ENCODE measurements at places on chromosomes 7 and 10. TPM values are rescaled to one million over a fixed set of nuclear protein-coding genes. Genes with fewer than 3 reads are reported as not detected.
A peak's percentile ranks its signal among the peaks of the same experiment; 100 is the strongest.

DNA sequence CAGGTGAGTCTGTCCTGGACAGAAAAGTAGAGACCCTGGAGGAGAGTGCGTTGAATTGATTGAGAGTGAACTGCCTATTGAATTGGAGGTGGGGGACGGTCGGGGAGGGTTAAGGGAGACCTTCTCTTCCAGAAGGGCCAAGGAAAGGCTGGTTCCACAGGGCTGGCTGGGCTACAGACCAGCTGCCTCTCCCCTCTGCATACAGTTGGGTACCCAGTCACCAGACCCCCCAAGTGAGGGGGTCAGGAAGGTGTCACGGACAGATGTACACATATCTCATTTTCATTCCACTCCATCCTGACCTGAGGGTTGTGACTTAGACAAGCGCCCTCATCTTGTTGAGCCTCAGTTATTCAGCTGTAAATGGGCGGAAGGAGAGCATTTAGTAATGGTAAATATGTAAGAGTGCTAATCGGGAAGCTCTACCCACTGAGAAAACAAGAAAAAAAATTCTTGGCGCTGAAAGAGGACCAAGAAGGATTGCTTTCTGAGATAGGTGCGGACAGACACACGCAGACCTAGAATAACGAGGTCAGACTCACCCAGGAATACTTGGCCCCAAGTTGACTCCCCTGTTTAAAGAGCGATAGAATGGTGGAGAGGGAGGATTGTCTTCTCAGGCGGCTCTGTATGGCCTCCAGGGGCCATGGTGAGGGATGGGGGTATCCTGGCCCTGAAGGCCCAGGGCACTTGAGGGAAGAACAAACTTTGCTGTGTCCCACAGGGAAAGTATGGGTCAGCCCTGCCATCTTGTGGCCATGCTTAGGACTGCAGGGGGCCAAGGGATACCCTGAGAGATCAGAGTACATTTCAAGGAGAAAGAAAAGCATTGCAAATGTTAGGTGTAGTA lies 7.2 kb upstream of the MBL2 start:
- H3K4me3 ChIP-seq, result no peak overlapping the region
- peak; percentile 69 for DNase-seq
- no peak overlapping the region for H3K27ac ChIP-seq
- H3K36me3 ChIP-seq, result no peaks in the 10 kb centered on the region
- no peaks in the 10 kb centered on the region for H3K4me1 ChIP-seq

DNA sequence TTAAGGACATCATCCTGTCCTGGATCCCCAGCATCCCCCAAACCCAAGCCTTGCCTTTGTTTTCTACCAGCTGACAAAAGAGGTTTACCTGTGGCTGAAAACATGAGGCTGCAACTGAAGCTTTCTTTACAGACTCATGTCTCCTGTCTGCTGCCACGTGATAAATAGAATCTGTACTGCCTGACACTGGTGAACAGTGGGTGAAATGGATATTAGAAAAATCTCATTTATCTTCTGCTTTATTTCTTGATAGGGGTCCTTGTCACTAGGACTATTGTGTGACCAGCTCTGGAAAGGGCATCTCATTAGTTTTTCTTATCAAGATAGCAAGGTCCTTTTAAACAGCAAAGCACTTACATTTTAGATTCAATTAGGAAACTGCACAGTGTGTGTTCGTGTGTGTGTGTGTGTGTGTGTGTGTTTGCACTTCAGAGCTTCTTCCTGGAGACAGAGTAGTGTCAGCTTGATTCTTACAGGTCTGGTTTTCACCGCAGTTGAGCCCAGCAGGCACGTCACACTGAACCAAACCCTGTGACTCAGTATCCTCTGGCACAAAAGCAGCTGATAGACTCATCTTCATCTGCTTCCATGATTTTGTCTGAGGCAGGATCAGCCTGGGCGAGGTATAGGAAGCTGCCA lies 373.5 kb upstream of the CELF2 start:
- DNase-seq, result peak; percentile 92
- peaks cover 11% of the 10 kb centered on the region for H3K4me1 ChIP-seq
- H3K27me3 ChIP-seq, result no peaks in the 10 kb centered on the region
- H3K4me3 ChIP-seq, result no peak overlapping the region
- H3K27ac ChIP-seq, result peak overlapping the region; percentile 9
- H3K36me3 ChIP-seq, result no peaks in the 10 kb centered on the region

DNA sequence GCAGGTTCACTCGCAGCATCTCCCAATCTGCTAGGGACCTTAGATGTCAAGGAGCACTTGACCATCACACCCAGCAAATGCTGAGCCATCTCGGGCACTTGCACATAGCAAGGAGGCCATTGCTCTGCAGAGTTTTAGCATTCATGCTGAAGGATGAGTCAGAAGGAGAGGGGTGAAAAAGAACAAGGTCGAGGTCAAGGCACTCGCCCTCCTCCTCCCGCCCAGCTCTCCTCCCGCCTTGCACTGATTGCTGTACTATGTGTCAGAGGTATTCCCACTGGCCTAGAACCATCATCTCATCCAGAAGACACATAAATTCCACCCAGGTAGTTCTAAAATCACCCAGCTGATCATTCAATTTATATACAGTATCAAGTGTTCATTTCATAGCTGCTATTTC lies 255.1 kb upstream of the SP4 start:
- H3K4me1 ChIP-seq, result no peaks in the 10 kb centered on the region
- no peaks in the 10 kb centered on the region for H3K36me3 ChIP-seq
- DNase-seq, result no peak
- no peak overlapping the region for H3K4me3 ChIP-seq
- no peaks in the 10 kb centered on the region for H3K27me3 ChIP-seq
- no peak overlapping the region for H3K27ac ChIP-seq

- H3K36me3 ChIP-seq, result no peaks in the 10 kb centered on the region
- peak; percentile 36 for DNase-seq
- H3K27me3 ChIP-seq, result peaks cover 70% of the 10 kb centered on the region
- no peak overlapping the region for H3K27ac ChIP-seq
These were observed 1.3 kb downstream of the CYP26C1 start for GRCh38 chr10:93061594-93062513.

DNA sequence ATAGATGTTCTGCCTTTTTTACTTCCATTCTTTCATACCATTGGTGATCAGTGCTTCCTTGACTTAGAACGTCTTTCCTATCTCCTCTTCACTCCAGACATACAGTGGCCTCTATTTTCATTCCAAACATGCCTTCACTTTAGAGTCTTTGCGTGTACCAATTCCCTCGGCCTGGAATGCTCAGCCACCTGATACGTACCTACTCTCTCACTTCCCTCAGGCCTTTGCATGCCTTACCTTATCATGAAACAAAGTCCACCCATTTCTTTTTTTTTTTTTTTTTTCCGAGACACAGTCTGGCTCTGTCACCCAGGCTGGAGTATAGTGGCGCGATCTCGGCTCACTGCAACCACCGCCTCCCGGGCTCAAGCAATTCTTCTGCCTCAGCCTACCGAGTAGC lies 2.2 kb upstream of the CCNJ start:
- H3K4me3 ChIP-seq, result no peak overlapping the region
- DNase-seq, result no peak
- H3K27me3 ChIP-seq, result no peaks in the 10 kb centered on the region
- peaks cover 11% of the 10 kb centered on the region for H3K4me1 ChIP-seq
- H3K27ac ChIP-seq, result no peak overlapping the region

DNA sequence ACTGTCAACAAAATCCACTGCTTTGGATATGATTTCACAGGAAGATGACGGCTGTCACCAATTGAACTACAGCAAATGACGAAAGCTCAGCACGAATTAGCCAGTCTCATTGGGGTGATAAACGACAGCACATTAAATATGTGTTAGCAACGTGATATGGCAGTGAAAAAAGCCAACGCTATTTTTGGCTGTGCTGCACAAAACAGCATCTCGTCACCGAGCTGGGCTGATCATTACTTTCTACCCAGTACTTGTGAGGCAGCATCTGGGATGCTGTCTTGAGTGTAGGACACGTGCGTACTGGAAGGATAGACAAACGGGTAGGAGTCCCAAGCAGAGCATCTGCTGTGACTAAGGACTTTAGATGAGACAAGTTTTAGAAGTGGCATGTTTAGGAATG lies 138.3 kb downstream of the EXOC4 start:
- H3K36me3 ChIP-seq, result no peaks in the 10 kb centered on the region
- no peak for DNase-seq
- no peak overlapping the region for H3K4me3 ChIP-seq

DNA sequence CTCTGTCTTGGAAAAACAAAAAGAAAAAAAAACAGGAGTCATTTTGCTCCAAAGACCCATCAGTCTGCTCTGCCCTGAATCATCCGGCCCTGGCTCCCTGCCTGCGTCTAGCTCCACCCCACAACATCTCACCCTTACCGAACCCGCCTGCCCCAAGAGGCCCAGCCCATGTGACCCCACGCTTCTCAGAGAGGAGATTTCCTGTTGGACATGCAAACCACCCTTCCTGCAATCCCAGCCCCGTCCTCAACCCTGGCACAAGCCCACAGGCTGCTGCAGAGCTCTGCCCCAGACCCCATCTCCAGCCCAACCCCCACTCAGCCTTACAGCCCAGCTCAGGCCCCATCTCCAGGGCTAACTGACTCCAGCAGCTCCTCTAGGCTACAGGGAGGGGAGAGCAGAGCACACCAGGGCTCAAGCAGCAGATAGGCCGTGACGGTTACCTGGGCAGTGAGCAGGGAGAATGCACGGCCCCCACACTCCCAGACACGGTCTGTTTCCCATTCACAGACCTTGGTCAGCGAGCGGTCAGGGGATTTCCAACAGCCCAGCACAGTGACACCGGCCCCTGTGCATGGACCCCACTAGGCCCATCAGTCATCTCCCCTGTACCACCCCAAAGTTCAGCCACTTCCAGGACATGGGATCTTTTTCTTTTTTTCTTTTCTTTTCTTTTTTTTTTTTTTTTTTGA lies 69.9 kb upstream of the GTF2I start:
- peak overlapping the region; percentile 13 for H3K4me3 ChIP-seq
- H3K27ac ChIP-seq, result peak overlapping the region; percentile 76
- peak; percentile 94 for DNase-seq
- H3K36me3 ChIP-seq, result no peaks in the 10 kb centered on the region
- H3K27me3 ChIP-seq, result no peaks in the 10 kb centered on the region
- H3K4me1 ChIP-seq, result peaks cover 11% of the 10 kb centered on the region

DNA sequence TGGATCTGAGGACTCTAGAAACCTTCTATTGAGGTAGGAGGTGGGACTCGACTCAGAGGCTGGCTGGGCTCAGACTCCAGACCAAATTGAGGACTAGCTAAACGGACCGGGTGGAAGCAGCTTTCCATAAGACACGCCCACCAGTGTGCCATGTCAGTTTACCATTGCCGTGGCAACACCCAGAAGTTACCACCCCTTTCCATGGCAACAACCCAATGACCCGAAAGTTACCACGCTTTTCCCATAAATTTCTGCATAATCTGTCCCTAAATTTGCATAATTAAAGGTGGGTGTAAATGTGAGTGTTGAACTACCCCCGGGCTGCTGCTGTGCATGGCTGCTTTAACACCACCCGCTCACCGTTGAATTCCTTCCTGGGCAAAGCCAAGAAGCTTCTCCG lies 58.9 kb downstream of the MICALL2 start:
- H3K4me1 ChIP-seq, result no peaks in the 10 kb centered on the region
- no peaks in the 10 kb centered on the region for H3K36me3 ChIP-seq
- no peak overlapping the region for H3K27ac ChIP-seq
- H3K4me3 ChIP-seq, result no peak overlapping the region
- DNase-seq, result no peak
- H3K27me3 ChIP-seq, result peaks cover 59% of the 10 kb centered on the region

GRCh38 chr7:107186240-107186639 lies 17.4 kb downstream of the HBP1 start:
- no peaks in the 10 kb centered on the region for H3K4me1 ChIP-seq
- peak; percentile 39 for DNase-seq
- H3K27me3 ChIP-seq, result no peaks in the 10 kb centered on the region
- H3K4me3 ChIP-seq, result no peak overlapping the region
- H3K36me3 ChIP-seq, result peaks cover 75% of the 10 kb centered on the region

The RAB19 gene
- total RNA-seq, result not detected

The ABCA13 gene
- 0.11 TPM for total RNA-seq

The POLD2 gene
- total RNA-seq, result 100 TPM

The DYDC2 gene
- total RNA-seq, result not detected

Data from GM23248 (cell line).